ENCODE measurements at places on chromosomes 13 and 19.

- no peak for DNase-seq
Observed at GRCh38 chr19:47020992-47021496, 1.4 kb downstream of the NPAS1 start.

- no peak for DNase-seq
Observed at GRCh38 chr13:75473468-75473867, 8.5 kb downstream of the TBC1D4 start.

- peak; percentile 83 for DNase-seq
Observed at GRCh38 chr19:52993342-52994178, 20.2 kb upstream of the ERVV-1 start.

DNA sequence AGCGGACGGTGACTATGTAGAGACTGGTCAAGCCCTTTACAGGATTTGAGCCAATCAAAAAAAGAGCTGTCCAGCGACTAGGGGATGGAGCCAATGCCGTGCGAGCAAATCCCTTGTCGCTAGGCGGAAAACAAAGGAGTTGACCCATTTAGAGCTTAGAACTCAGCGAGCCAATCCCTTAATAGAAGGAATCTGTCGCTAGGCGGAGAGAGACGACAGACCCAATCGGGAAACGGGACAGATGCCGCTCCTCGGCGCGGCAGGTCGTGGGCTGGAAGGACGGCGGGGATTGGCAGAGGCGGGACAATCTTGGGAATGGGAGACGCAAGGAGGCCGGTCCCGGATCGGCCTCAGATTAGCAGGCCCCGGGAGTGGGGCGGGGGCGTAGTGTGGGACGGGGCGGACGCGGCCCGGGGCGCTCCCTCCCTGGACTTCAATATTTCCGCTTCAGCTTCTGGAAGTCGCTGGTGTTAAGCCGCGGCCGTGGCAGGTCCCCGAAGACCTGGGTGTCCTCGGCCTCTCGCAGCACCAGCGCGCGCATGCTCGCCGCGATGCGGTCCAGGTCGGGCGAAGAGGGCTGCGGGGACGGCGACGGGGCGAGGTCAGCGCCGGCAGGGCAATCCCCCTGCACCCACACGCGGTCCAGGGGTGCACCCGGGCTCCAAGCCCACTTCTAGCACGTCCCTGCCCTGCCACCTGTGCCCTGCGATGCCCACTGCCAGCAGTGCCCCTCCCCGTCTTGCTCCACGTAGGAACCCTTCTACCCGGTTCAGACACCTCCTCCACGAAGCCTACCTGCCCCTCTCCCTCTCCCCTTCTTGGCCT, 2.3 kb upstream of the PNKP start:
- DNase-seq: peak; percentile 99
